ENCODE measurements at places on chromosomes 11 and 22.

GRCh38 chr22:39487826-39488520, 14.1 kb upstream of the MIEF1 start:
- DNase-seq, result no peak

DNA sequence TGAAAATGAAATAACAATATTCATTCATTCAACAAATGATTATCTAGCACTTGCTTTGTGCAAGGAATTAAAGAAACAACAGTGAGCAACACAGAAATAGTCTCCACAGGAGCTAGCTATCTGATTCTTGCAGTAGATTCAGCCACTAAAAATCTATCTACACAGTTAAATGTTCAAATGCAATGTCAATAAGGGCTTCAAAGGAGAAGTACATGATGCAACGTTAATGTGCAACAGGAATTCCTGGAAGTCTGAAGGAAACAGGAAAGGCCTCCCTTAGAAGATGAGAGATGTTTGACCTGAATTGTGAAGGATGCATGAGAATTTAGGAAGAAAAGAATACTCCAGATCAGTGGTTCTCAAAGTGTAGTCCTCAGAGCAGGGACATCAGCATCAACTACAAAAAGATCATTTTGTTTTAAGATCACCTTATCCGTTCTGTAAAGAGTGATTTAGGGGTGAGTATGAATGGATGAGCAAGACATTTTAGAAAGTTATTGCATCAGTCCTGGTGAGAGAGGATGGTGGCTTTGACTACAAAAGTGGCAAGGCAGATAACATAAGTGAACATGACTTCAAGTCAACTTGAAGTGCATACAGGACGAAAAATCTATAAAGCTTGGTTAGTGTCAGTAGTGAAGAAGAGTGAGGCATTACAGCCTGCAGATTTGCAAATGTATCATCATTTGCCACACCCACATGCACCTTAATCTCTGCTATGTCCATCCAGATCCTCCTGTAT, 96.0 kb downstream of the ETS1 start:
- DNase-seq, result no peak

DNA sequence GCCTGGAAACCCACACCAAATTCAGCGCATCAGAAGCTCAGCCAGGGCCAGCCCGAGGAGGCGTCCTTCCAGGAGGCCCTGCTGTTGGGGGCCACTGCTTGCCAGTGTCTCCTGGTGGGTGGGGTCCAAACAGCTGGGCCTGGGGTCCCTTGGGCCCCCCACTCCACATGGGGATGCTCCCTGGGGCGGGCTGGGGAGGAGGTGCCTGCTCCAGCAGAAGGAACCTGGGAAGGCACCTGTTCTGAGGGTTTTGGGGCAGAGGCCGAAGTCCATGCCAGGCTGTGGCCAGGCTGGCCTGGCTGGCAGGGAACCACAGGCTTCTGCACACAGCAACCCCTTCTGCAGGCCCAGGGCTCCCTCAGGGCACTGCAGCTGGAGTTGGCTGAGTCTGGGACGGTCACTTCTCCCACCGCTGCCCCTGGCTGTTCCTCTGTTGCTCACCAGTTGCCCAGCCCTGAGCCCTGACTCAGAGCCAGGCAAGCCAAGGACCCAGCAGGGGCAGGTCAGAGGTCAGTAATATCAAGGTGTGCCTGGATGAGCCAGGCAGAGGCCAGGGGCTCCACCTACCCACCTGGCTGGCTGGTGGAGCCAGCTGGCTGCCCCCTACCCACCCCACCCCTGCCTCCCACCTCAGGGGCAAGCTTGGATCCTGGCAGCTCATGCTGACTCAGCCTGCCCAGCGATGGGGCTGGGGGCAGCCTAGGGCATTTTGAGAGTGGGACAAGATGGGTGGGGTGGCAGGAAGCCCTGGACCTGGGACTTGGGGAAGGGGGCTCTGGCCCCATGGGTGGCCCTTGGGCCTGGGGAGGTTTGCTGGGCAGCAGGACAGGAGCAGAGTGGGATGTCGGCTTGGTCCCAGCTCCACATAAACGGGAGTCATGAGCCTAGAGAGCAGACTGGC, 12.0 kb upstream of the PHLDA2 start:
- no peak for DNase-seq

DNA sequence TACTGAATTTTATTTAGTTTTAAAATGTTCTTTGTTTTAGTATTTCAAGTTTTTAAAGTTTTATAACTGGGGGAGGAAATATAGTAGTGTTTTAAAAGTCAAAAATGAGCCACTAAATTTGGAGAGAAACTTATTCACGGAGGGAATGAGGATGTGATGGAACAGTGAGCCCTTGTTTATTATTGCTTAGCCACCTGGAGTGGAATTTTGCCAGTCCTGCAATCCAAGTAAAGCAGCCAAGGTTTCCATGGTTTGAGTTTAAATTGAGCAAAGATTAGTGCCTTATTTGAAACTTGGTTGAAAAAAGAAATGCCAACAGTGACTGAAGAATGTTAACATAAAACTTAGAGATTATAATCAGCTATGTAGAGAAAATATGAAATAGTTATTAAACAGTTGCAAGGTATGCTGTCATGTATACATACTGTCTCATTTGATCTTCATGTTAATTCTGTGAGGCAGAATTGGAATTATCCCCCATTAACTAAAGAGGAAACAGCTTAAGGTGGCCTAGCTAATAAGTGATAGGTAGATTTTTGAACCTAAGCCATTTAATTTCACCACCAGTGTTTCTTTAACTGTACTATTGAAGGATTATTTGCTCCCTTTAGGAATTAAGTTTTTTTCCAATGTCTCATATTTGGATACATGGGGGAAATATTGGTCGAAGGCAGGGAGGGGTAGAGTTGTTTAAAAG, 36.4 kb downstream of the SWAP70 start:
- no peak for DNase-seq

- no peak for DNase-seq
Observed at GRCh38 chr11:78228467-78228866, 39.7 kb downstream of the USP35 start.

DNA sequence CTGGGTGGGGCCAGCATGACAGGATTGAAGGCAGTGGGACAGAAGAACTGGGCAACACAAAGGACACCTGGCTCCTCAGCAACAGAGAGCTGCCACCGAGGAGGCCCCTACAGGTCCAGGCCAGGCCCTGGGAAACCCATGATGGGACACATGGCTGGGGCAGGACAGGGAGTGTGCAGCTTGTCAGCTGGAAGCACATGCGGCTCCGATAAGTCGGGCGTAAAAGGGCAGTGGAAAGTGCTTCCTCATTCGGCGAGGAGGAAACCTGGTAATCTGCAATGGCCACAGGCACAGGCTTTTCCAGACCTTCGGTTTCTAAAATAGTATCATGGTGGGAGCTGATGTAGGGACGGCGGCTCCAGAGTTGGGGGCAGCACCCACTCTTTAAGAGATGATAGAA, 16.5 kb downstream of the GNAZ start:
- DNase-seq, result no peak

DNA sequence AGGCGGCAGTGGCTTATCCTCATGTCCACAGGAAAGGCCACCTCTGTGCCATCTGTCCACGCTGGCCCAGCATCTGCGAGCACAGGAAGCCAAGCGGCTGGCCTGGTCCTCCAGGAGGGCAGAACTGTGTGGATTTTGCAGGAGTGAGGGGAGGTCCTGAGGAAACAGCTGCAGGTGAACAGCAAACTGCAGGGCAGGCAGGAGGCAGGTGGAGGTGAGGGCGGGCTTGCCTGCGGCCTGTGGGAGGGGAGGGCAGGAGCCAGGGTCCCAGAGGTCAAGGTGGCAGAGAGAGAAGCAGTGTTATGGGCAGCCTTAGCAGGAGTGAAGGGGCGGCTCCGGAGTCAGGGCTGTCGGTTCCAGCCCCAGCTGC, 369.7 kb downstream of the SHANK2 start:
- no peak for DNase-seq
